ENCODE measurements at places on chromosomes 12 and 14. TPM values are rescaled to one million over a fixed set of nuclear protein-coding genes. Genes with fewer than 3 reads are reported as not detected.

Gene CCDC175
- not detected for total RNA-seq

DNA sequence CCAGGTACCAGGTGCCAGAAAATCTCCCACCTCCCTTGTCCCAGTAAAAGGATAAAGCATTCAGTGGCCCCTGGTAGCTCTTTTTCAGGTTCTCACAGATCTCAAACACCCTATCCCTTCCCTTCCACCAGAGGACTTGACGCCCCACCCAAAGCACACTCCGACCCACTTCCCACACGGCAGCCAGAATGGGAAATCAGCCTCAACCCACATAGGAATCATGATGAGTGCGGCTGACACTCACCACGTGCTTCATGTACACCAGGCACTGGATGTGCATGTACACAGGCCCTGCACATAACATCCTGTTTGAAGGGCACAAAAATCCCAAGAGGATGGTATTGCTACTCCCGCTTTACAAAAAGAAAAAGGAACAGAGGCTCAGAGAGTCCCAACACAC, 71.9 kb downstream of the TBX3 start:
- DNase-seq, result no peak

- DNase-seq, result no peak
These were observed 765.3 kb downstream of the MED13L start for GRCh38 chr12:115511986-115512711.

DNA sequence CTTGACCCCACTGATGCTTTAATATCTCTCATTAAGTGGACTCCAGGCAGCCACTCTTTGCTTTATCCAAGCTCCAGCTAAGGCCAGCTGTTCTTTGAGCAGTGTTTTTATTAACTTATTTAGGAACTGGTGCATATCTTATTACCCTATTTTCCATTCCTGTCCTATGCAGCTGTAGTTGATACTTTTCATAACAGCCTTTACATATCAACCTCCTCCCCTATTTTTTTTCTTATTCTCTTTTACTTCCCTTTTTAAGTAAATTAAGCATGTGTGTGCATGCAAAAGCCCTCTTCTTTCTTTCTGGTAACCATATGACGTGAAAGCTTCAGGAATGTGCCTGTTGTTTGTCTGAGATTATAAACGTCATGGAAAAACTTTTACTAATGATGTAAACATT, 121.2 kb downstream of the PTPRQ start:
- DNase-seq, result no peak

DNA sequence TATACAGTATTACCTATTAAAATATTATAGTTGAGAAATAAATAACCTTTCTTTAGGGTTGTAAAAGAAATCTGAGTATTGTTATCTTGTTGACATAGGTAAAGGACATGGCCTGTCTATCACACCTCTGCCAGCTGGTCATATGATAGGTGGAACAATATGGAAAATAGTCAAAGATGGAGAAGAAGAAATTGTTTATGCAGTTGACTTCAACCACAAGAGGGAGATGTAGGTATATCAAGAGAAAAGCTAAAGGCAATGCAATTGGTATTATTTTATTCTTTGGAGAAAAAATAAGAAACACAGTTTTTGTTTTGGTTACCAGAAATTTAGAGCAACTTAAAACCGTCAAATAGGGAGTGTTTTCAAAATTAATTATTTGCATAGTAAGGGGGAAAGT, 13.5 kb downstream of the CPSF2 start:
- DNase-seq, result no peak

DNA sequence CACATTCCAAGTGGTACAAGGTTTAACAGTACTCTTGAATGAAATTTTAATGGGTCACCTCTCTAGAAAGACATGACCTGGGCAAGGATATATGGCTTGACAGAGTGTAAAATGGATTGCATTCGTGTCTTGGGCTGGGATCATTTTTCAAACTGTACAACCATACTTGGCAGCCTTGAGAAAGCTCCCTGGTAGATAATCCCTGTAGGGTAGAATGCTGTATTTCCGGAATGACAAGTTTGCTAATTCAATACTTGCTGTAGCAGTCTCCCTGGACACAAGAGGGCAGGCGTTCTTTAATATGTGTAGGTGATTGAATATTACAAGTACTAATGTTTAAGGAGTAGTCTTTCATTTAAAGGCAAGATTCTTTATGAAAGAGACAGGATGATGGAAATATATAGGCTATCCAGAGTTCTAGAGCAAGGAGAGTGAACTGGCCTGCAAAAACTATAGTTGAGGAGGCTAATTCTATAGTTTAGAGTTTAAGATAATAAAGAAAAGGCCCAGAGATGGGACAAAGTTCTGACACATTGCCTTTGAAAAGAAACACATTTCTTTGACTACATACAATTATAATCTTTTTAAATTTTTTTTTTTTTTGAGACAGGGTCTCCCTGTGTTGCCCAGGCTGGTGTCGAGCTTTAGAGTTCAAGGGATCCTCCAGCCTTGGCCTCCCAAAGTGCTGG, 53.4 kb downstream of the PLBD1 start:
- no peak for DNase-seq

- DNase-seq, result no peak
These were observed 72.1 kb downstream of the PLEKHA5 start for GRCh38 chr12:19201661-19202060.

GRCh38 chr12:81078469-81079196, 754 bp downstream of the ACSS3 start:
- DNase-seq, result no peak

DNA sequence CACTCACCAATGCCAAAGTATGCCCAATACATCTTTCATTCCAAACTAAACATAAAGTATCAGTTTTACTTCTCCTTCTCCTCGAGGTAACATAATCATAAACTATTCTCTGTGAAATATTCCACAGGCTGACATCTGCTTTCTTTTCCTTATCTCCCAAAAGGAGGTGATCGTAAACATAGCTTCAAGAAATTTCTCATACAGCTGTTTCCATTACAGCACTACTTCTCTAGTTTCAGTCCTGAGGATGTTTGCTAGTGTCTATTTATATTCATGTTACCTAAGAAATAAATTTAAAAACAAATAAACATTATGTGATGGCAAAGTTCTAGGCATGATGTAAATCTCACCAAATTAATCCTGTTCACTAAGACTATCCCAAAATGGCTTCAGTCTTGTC, 90.1 kb upstream of the CPSF6 start:
- no peak for DNase-seq

DNA sequence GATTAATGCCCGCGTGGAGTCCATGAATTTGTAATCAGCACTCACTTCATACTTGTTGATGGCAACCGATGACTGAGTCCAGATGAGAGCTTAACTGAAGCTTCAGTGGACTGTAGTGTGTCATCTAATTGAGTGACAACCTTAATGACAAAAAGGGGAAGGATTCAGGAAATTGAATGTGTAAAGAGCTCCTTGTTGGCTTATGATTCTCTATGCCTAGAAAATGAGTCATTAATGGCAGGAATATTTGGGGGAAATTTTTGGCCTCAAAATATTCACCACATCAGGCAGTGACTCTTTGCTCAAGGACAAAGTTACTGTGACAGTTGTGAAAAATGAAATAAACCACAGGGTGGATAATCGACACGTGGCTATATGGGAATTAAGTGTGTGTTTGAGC, 55.3 kb upstream of the STON2 start:
- DNase-seq, result no peak

Gene NEUROD4
- not detected for total RNA-seq
